Body of pancreas (tissue), 4 donors: ENCODE measurements at places on chromosomes 1 and 21. TPM values are rescaled to one million over a fixed set of nuclear protein-coding genes. Genes with fewer than 3 reads are reported as not detected.

The MAEL gene
- total RNA-seq = not detected

The TPRG1L gene
- total RNA-seq = 24.4 TPM

The GPR89A gene
- total RNA-seq = 12.7 TPM

The KCNA3 gene
- 1.3 TPM for total RNA-seq

The REN gene
- total RNA-seq = not detected

The PRAMEF13 gene
- not detected for total RNA-seq

The NTMT2 gene
- total RNA-seq = not detected

The TACSTD2 gene
- 101 TPM for total RNA-seq

The CD5L gene
- total RNA-seq = not detected

The LGR6 gene
- not detected for total RNA-seq

The KRTAP13-2 gene
- total RNA-seq = not detected

The PTPRU gene
- total RNA-seq = 24.1 TPM

GRCh38 chr1:70361727-70362398 is 7.3 kb upstream of the ANKRD13C start:
- DNase-seq = no peak
- no peak overlapping the region for H3K4me3 ChIP-seq
- H3K27ac ChIP-seq = no peak overlapping the region
- H3K4me1 ChIP-seq = no peaks in the 10 kb centered on the region
- H3K36me3 ChIP-seq = no peaks in the 10 kb centered on the region

GRCh38 chr1:84407958-84408422 is 9.7 kb downstream of the DNASE2B start:
- H3K4me1 ChIP-seq = peaks cover 27% of the 10 kb centered on the region
- no peak for DNase-seq
- no peaks in the 10 kb centered on the region for H3K27me3 ChIP-seq
- no peaks in the 10 kb centered on the region for H3K36me3 ChIP-seq
- no peak overlapping the region for H3K27ac ChIP-seq

- no peak overlapping the region for H3K4me3 ChIP-seq
- H3K36me3 ChIP-seq = no peaks in the 10 kb centered on the region
- H3K27ac ChIP-seq = no peak overlapping the region
Observed at GRCh38 chr1:204201348-204202040, 5.2 kb upstream of the KISS1 start.

DNA sequence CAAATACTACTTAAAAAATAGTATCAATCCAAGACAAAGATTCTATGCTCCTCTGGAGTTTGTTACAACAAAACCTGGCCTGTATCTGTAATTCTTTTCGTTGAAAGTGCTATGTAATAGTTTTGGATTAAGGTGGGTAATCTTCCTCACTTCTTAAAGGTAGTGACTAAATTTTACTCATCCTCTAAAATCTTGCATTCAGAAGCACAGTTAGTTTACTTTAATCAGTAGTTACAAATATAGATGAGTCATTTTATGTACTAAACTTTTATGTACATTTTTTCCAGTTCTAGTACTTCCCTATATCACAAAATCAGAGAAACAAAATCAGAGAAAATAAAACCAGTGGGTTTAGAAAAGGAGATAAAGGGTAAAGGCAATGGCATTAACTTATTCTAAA is 51.3 kb downstream of the ZNHIT6 start:
- H3K27ac ChIP-seq = no peak overlapping the region
- no peak for DNase-seq
- H3K27me3 ChIP-seq = no peaks in the 10 kb centered on the region

DNA sequence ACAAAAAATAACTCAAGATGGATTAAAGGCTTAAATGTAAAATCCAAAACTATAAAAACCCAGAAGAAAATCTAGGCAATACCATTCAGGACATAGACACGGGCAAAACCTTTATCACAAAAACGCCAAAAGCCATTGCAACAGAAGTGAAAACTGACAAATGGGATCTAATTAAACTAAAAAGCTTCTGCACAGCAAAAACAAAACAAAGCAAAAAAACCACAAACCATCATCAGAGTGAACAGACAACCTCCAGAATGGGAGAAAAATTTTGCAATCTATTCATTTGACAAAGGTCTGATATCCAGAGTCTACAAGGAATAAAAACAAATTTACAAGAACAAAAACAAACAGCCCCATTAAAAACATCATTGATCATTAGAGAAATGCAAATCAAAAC is 4.5 kb upstream of the PGBD2 start:
- H3K27ac ChIP-seq = no peak overlapping the region
- H3K4me1 ChIP-seq = peaks cover 9% of the 10 kb centered on the region
- H3K4me3 ChIP-seq = no peak overlapping the region
- H3K36me3 ChIP-seq = no peaks in the 10 kb centered on the region
- no peaks in the 10 kb centered on the region for H3K27me3 ChIP-seq
- no peak for DNase-seq

DNA sequence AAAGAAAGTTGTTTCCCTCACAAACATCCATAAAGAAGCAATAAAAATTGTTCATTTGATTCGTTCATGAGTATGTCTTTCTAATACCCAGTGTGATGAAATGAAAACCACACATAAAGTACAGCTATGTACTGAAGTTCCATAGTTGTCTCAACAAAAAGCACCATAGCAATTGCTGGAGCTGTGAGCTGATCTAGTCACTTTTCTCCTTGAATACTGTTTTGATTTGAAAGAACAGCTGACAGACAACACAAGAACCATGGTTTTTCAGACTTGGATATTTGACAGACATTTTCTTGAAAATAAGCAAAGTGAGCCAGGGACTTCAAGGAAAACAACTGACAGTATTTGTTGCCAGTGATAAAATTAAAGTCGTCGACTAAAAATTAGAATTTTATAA is 237.1 kb upstream of the PLD5 start:
- DNase-seq = no peak
- H3K4me3 ChIP-seq = no peak overlapping the region
- H3K4me1 ChIP-seq = no peaks in the 10 kb centered on the region
- no peak overlapping the region for H3K27ac ChIP-seq
- no peaks in the 10 kb centered on the region for H3K36me3 ChIP-seq

DNA sequence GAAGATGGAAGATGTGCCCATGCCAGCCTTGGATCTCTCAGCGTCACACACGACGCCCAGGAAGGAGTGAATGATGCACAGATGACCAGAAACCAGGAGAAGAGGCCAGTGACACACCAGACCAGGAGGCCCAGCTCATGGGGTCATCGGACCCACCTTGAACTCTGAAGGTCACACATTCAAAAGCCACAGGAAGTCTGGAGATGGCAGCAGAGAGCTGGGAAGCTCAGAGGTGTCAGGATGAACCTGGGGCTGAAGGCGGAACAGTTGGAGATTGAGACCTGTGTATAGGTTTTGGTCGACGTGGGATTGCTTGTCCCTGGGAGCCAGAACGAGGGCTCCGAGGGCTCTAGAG is 43.6 kb downstream of the SLC19A1 start:
- no peaks in the 10 kb centered on the region for H3K27me3 ChIP-seq
- no peak for DNase-seq
- no peaks in the 10 kb centered on the region for H3K4me1 ChIP-seq
- H3K36me3 ChIP-seq = no peaks in the 10 kb centered on the region

DNA sequence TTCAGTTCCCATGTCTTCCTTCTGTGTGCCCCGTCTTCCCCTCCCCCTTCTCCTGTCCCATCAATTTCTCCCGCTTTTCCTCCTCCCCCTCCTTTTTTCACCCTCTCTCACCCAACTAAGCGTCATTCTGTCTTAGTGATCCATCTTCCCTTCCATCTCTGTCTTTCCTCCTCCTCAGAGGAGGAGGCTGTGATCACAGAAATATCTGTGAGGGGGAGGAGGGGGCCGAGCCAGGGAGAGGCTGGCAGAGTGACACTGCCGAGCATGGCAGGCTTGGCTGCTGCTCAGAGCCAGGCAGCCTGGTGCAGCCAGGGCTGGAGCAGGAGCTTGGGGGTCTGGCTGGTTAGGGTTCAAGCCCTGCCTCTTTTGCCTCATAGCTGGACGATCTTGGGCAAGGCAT is 7.6 kb downstream of the HTR6 start:
- H3K27me3 ChIP-seq = no peaks in the 10 kb centered on the region
- H3K36me3 ChIP-seq = no peaks in the 10 kb centered on the region
- no peaks in the 10 kb centered on the region for H3K4me1 ChIP-seq
- no peak overlapping the region for H3K27ac ChIP-seq
- no peak for DNase-seq

DNA sequence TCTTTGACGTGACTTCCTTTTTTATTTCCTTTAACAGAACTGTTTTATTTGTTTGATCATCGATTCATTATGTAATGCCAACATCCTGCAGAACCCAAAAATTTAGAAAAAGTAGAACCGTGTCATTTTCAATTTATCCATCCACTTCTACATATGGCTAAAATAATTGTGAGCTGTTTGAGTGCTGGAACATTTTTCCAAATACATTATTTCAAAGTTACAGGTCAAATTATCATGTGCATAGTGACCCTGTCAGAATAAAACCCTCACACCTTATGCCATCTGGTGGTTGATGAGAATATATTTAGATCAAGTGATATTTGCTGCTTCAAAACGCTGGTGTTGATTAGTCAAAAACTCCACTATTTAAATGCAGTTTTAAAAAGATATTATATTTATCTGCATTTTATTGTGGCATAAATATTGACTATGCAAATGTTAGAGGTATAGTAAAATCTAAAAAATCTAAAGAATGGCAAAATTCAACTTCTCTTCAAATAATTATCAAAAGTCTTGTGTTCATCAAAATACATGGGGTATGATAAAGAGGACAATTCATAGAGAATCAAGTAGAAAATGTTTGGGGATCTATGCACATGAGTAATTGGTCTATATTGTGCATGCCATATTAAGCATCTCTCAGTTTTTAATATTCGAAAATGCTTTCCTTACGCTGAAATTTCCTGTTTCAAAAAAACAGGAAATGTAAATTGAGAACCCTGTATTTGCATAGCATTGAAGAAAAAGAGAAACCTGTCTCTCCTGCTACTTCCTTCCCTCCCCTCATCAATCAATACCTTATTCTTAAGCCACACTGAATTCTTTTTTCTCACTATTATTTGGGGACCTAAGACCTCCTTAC is 39.7 kb downstream of the UBE2U start:
- peaks cover 26% of the 10 kb centered on the region for H3K4me1 ChIP-seq
- H3K36me3 ChIP-seq = no peaks in the 10 kb centered on the region
- H3K4me3 ChIP-seq = no peak overlapping the region
- H3K27ac ChIP-seq = no peak overlapping the region

DNA sequence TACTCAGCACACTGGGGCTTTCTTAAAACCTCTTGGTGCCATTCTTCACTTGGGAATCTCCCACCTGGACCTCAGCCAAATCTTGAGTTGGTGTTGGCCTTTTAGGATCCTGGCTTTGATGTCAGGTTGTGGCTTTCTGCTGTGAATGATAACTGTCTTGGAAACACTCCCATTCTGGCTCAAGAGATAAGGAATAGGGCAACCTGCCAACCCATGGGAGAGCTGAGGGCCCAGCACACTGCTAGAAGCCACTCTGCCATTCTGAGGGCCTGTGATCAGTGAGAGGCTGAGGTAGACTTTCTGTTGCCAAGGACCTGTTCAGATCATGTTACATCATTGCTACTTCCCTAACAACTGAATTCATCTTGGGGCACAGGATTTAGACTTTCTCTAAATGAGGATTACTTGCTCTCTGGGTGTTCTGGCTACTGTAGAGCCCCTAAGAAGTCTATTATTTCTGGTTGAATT is 45.8 kb downstream of the TTC39A start:
- no peak overlapping the region for H3K4me3 ChIP-seq
- peaks cover 17% of the 10 kb centered on the region for H3K4me1 ChIP-seq
- no peak overlapping the region for H3K27ac ChIP-seq
- no peaks in the 10 kb centered on the region for H3K36me3 ChIP-seq
- no peaks in the 10 kb centered on the region for H3K27me3 ChIP-seq

- no peaks in the 10 kb centered on the region for H3K27me3 ChIP-seq
- H3K27ac ChIP-seq = no peak overlapping the region
- no peak overlapping the region for H3K4me3 ChIP-seq
- no peak for DNase-seq
Observed at GRCh38 chr1:83761167-83762038, 237.5 kb downstream of the TTLL7 start.

GRCh38 chr1:93594603-93594880 is 87.1 kb downstream of the BCAR3 start:
- peaks cover 43% of the 10 kb centered on the region for H3K4me1 ChIP-seq
- H3K27me3 ChIP-seq = no peaks in the 10 kb centered on the region
- H3K36me3 ChIP-seq = no peaks in the 10 kb centered on the region
- H3K4me3 ChIP-seq = no peak overlapping the region

DNA sequence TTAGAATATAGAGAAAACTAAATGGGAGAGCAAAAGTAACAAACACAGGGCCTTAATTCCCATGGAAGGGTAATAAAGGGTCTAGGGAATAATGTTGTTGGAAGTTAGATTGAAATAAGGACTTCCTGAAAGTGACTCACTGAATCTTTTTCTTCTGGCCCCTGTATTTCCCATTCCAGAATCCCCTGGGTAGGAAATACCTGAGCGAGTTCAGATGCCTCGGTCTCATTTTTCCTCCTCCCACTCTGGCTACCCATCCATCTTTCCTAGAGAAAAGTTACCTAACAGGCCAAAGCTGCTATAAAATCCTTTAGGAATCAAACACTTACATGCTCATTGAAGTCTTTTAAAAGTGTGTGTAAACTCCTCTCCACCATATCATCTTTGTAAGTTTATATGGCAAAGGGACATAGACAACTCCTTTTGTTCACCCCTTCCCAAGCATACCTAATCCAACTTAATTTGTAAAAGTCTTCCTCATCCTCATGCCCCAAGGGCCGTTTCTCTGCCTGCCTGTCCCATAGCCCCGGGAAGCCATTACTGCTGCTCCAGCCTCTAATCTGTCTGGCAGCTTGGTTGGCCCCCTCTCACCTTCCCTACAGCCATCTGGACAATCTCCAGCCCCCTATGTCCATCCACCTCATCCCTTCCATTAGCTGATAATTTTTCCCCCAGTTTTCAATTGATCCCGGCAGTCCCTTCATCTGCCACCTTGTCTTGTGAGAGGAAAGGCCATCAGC is 3.3 kb upstream of the MEF2D start:
- peak overlapping the region; percentile 99 for H3K27ac ChIP-seq
- no peak for DNase-seq
- H3K4me3 ChIP-seq = no peak overlapping the region
- H3K27me3 ChIP-seq = no peaks in the 10 kb centered on the region
- H3K36me3 ChIP-seq = no peaks in the 10 kb centered on the region

DNA sequence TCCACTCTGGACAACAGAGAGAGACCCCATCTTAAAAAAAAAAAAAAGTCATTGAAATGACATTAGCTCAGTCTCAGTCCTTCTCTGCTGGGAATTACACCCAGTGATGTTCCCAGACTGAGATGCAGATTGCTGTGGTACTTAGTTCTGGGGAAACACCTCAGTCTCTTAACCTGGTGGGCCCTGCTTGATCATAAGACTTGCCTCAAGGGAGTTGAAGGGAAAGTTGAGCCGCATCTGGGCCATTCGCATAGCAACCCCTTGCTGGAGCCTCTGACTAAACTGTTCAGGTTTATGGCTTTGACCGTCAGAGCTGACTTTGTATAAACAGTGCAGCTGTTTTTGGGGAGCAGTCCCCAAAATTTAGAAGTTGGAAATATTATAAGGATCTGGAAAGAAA is 13.4 kb downstream of the FCRL4 start:
- no peaks in the 10 kb centered on the region for H3K36me3 ChIP-seq
- H3K4me3 ChIP-seq = no peak overlapping the region
- no peak for DNase-seq
- no peak overlapping the region for H3K27ac ChIP-seq
